ENCODE measurements at places on chromosomes 1 and 21.
A peak's percentile ranks its signal among the peaks of the same experiment; 100 is the strongest.

DNA sequence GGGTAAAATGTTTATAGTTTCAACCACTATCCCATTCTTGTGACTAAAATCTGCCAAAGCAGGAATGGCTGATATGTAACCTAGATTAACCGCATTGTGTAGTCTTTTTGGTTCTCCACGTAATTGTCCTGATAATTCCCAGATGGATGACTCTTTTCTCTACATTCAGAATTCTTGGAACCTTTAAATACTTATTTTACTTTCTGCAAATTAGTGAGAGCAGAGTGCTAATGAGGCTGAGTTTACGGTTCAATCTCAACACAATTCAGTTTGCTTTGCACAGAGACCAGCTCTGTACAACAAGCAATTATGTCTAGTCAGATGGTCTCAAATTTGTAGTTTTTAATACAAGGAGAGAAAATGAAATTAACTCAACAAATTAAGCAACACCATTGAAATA is 9.1 kb downstream of the CRB1 start:
- no peak for DNase-seq

DNA sequence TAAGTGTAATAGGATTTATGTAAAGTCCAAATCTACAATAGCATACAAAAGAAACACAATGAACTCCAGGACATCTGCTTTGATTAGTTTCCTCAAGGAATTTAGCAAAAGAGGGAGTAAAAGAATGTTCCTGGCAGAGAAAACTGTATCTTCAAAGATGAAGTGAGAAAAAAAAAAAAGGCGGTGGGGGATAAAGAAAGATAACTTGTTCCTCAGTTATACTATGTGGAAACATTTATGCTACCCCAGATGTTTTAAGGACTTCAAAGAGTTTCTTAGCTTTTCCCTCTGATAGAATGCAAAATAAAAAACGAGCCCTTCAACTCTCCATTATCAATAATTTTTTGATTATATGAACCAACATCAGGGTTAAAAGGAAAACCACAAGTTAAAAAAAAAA is 908.9 kb upstream of the ADGRL2 start:
- no peak for DNase-seq

GRCh38 chr1:207014728-207015127 is 17.8 kb downstream of the C1orf116 start:
- DNase-seq: no peak

DNA sequence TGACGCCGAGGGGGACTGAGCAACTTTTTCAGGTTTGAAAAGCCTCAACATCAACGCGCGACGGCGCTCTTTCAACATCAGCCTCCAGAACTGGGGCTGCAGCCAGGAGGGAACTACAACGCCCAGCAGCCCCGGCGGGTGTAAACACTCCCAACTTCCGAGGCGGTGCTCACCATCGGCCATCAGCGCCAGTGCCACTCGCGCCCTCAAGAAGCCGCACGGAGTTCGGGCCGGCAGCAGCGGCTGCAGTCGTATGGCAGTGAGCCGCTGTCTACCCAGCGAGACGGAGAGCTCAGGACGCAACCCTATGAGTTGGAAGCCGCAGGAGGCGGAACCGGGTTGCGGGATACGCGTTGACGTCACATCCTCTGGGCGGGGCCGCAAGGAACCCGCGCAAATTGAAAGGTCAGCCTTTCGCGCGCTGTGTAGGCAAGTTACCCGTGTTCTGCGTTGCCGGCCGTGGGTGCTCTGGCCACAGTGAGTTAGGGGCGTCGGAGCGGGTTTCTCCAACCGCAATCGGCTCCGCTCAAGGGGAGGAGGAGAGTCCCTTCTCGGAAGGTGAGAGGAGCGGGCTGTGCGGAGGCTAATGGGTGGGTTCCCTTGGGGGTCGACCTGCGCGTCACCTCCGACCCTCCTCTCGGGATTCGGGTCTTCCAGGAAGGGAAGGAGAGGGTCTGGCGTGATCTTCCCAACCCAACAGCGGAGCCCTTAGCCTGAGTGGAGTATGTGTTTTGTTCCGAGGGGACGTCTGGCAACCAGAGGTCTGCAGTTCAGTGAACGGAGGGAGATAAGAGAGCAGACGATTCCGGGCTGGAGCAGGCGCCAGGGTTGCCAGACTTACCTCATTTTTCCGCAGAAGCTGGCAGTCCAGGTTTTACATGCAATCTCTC is at the start of gene EXO1:
EXO1 (plus strand) TSS at position 409 of the 890 bp plus-strand sequence. CDS start 2,222 bp downstream, outside the sequence.
- peak; percentile 90 for DNase-seq

- DNase-seq: no peak
These were observed 19.6 kb downstream of the CCDC30 start for GRCh38 chr1:42482635-42483153.

- peak; percentile 4 for DNase-seq
These were observed 115.1 kb downstream of the SPATA6 start for GRCh38 chr1:48356901-48357300.

GRCh38 chr1:100607628-100608240 is 69.8 kb downstream of the GPR88 start:
- no peak for DNase-seq

DNA sequence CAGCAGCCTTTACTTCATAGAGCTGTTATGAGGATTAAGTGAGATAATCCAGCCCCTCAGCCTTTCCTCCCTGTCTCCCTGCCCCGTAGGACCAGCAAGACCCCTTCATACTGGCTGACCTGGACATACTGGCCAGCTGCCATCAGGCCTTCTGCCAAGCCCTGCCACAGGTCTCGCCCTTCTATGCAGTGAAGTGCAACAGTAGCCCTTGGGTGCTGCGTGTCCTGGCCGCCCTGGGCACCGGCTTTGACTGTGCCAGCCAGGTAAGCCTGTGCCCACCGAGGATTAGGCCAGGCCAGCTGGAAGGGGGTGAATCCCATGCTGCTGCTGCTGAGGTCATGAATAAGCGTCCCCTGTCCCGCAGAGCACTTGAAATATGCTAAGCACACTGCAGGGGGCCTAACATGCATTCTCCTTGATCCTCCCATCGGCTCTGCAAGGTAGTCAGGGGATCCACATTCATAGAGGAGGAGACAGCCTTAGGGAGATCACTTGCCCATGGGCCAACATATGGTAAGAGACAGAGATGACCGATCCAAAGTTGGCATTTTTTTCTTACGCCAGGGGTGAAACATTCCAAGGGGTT is 73.3 kb upstream of the TINAGL1 start:
- DNase-seq: no peak

DNA sequence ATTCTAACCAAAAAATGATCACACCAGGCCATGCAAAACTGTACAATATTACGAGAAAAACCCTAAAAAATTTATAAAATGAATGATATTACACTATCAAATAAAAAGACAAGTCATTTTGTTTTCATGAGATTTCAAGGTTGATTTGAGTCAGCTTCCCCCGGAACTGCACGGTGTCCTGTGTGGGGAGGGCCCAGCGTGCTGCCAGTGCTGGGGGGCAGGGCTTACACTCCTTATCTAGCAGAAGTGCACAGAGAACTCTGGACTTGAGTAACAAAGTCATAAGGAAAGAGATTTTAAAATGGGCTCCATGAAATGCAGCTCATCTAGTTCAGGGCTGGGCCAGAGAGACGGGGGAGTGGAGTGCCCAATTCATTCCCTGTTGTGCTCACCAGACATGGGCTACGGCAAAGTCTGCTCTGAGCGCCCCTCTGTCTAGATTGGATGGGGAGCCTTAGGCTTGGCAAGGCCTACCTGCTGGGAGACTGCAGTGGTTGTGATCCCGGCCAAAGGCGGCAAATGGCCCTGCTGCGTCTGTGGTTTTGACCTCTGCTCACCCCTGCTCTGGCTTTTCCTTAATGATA is 50.1 kb downstream of the COQ8A start:
- DNase-seq: no peak

DNA sequence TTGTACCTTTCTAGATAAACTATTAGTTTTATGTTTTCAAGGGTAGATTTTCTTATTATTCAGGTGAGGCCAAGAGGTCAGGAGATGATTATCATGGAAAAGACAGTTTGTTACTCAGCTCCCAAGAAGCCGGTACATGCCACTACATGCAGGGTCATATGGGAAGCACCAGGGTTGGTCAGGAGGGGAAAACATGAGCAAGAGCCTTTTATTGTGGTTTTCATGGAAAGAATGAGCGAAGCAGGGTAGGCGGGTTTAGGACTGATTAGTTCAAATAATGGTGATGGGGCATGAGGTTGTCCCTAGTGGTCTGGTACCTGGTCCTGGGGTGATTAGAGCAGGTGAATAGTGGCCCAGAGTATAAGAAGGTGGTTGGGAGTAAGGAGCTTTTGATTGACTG is 189.9 kb downstream of the APP start:
- no peak for DNase-seq

DNA sequence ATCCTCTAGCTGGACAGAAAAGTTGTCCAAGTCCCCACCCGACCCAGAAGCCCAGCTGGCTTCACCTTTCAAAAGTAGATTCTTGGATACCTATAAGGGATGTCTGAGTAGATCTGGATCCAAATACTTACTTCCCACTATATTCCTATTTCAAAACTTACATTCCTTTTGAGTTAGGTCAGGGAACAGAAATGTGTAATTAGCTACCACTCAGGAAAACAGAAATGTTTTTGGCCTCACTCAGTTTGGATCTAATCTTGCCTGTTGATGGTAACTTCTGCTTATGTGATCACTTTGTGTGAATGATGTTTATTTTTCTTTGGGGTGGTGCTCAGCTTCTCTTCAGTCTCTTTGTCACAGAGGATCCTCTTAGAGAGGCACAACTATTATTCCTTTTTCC is 814.4 kb upstream of the RGS18 start:
- DNase-seq: peak; percentile 2
